ENCODE measurements at places on chromosomes 4 and X.

GRCh38 chr4:177895136-177895535 lies 452.9 kb upstream of the AGA start:
- no peak for DNase-seq
- no peaks in the 10 kb centered on the region for H3K36me3 ChIP-seq
- H3K4me3 ChIP-seq: no peak overlapping the region
- no peaks in the 10 kb centered on the region for H3K4me1 ChIP-seq
- H3K27ac ChIP-seq: no peak overlapping the region

GRCh38 chr4:146274774-146275173 lies 60.4 kb downstream of the REELD1 start:
- no peaks in the 10 kb centered on the region for H3K4me1 ChIP-seq
- H3K27ac ChIP-seq: no peak overlapping the region
- H3K4me3 ChIP-seq: no peak overlapping the region

DNA sequence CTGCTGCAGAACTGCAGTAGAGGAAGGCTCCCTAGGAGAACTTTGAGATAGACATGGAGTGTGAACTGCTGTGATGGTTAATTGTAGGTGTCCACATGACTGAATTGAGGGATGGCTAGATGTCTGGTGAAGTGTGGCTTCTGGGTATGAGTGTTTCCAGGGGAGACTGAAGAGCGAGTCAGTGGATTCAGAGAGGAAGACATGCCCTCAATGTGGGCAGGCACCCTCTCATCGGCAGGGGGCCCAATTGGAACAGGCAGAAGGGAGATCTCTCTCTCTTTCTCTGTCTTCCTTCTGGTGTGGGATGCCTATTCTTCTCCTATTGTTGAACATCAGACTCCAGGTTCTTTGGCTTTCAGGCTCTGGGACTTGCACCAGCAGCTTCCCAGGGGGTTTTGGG lies 304.7 kb upstream of the GATB start:
- no peaks in the 10 kb centered on the region for H3K36me3 ChIP-seq
- H3K4me1 ChIP-seq: no peaks in the 10 kb centered on the region
- no peak overlapping the region for H3K4me3 ChIP-seq
- DNase-seq: no peak

DNA sequence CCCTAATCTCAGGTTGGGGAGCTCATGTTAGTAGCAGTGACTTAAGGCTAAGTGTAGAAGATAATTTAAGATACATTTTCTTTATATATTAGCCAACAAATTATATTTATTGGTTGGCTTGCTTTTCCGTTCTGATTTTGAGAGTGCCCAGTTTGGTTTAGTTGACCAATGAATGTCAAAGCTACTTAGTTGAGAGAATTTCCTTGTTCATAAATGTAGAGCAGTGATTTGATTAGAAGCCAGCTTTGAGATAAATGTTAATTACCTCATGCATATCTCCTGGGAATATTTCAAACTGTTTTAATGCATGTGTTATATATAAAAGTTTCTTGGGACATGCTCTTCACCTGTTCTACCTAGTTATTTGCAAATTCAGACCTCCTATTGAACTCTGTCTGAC lies 44.3 kb downstream of the SPATA18 start:
- H3K27me3 ChIP-seq: no peaks in the 10 kb centered on the region
- no peaks in the 10 kb centered on the region for H3K4me1 ChIP-seq
- no peaks in the 10 kb centered on the region for H3K36me3 ChIP-seq
- no peak for DNase-seq

DNA sequence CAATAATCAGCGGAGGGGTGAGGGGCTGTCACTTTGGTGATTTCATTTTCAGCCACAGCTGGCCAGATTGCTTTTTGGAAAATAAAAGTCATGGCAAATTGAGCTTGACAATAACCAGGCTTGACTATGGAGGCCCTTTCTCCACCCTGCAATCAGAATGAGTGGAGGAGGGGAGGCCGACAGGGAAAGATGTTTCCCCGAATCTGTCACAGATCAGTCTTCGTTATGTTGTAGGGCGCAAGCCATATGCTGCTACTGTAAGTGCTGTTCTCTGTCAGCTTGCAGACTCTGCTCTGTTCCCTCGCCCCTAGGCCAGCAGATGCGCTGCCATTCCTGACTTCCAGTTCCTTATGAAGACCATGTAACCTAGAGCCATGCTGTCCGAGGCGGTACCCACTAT lies 114.1 kb downstream of the MGST2 start:
- H3K27me3 ChIP-seq: no peaks in the 10 kb centered on the region
- no peaks in the 10 kb centered on the region for H3K4me1 ChIP-seq
- no peaks in the 10 kb centered on the region for H3K36me3 ChIP-seq

DNA sequence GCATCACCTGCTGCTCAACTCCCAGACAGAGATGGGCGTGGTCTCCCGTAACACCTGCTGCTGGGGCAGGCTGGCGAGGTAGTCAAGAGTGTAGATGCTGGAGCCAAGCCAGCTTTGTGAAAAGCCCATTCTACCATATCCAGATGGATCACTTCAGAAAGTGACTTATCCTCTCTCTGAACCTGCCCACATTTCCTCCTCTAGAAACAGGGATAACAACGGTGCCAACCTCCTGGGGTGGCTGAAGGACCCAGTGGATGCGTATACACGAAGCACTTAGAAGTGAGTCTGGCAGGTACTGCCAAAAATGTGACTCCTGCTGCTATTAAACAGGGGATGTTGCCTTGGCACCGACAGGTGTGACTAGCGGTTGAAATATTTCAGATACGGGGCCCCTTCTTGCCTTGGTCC lies 95.8 kb downstream of the SORBS2 start:
- no peaks in the 10 kb centered on the region for H3K36me3 ChIP-seq
- no peaks in the 10 kb centered on the region for H3K27me3 ChIP-seq
- no peaks in the 10 kb centered on the region for H3K4me1 ChIP-seq
- H3K27ac ChIP-seq: peak overlapping the region; percentile 7
- DNase-seq: no peak
- no peak overlapping the region for H3K4me3 ChIP-seq
